ENCODE measurements at places on chromosomes 2 and 18.

DNA sequence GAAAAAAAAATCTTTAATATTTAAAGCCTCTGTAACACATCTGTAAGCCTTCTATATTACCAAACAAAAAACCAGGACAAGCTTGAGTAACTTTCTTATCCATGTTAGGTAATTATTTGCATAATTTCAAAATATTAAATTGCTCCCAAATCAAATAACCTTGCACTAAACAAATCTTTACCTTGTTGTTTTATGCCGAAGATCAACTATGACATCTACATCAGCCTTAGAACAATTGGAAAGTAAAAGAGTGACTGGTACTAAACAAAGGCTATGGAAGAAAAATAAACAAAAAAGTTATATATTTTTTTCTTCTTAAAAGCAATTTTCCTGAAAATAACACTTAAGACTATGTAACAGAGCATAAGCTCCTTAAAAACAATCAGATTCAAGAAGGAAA is 71.2 kb upstream of the SLC25A52 start:
- no peak for DNase-seq

DNA sequence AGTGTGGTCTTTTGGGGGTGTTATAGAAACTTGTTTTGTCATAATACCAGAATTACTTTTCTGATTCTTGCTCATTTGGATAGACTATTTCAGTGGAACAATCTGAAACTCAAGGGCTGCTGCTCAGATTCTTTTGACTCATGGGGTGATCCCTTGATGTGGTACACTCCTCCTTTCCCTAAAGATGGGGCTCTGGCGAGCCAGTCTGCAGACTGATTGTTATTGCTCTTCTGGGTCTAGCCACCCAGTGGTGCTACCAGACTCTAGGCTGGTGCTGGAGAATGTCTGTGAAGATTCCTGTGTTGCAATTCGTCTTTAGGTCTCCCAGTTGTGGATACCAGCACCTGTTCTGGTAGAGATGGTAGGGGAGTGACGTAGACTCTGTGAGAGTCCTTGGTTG is 4.2 kb upstream of the MARS2 start:
- peak; percentile 27 for DNase-seq

DNA sequence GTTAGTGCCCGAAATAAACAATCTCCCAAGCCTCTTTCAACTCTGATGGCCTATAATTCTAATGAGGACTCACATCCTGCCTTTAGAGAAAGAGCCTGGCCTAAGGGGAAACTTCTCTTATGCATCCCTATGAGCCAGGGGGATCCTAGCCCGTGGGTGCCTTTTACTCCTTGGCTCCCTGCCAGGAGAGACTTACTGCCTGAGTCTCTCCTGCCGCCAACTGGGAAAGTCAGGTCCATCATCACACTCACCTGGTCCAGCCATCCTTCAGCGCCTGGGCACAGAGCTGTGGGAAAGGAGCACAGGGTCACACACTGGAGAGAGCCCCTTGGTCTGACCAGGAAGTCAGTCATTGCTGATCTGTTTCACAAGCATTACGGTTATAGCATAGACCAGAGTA is 24.1 kb downstream of the ENOSF1 start:
- no peak for DNase-seq

DNA sequence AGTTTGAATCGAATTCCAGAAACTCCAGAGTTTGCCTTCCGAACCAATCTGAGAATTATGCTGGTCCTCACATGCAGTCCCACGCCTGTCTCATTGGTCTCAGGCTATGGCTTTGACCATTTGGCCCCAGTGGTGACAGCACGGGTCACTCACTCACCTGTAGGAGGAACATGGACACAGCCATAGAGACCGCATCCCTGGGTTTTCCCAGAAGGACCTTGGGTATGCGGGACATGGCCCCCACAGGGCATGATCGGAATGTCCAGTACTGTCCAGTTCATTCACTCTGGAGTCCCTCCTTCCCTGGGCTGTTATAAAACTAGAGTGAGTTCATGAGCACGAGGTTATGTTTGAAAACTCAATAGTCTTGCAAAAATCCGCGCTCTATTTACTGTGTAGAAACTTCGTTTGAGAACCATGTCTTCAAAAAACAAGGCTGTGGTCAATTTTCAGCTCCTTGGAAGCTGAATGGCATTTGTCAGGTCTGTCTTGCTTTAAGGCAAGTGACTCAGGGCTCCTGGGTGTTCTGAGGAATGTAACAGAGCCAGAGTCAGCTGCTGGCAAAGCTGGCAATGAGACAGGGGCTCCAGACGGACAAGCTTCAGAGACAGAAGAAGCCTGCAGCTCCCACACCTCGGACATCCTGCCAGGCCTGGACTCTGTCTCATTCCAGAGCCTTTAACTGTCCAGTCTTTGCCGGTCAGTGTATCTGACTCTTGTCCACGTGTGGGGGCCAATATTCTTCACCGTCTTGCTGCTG is 86.7 kb upstream of the TMEM18 start:
- no peak for DNase-seq

- DNase-seq, result no peak
Observed at GRCh38 chr2:175282300-175282699, 100.8 kb upstream of the ATP5MC3 start.
